Hematopoietic multipotent progenitor cell (in vitro differentiated cells): ENCODE measurements at places on chromosomes 1 and 21.
A peak's percentile ranks its signal among the peaks of the same experiment; 100 is the strongest.

DNA sequence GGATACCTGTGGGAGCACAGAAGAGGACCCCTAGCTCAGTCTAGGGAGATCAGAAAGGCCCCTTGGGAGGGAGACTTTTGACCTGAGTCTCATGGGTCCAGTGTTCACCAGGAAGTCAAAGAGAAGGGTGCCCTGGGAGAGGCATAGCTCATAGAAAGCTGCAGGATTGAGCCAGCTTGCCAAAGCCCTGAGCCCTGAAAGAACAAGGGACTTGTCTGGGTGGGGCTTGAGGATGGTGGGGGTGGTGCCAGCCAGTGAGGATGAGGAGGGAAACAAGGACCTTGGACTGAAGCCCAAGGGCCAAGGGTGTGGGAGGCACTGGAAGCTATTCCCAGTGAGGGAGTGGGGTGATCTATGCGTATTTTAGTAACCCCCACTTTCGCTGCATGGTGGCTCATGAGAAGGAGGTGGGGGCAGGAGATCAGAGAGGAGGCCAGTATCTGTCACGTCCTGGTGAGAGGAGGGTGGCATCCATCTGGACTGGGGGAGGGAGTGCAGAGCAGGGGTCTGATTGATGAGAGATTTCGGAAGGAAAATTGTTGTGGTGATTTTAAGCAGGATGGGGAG, 28.4 kb downstream of the DMBX1 start:
- DNase-seq, result no peak

- DNase-seq, result peak; percentile 36
Observed at GRCh38 chr1:156336242-156336641, 1.9 kb downstream of the CCT3 start.

- no peak for DNase-seq
Observed at GRCh38 chr1:243745356-243745755, 104.7 kb downstream of the AKT3 start.

DNA sequence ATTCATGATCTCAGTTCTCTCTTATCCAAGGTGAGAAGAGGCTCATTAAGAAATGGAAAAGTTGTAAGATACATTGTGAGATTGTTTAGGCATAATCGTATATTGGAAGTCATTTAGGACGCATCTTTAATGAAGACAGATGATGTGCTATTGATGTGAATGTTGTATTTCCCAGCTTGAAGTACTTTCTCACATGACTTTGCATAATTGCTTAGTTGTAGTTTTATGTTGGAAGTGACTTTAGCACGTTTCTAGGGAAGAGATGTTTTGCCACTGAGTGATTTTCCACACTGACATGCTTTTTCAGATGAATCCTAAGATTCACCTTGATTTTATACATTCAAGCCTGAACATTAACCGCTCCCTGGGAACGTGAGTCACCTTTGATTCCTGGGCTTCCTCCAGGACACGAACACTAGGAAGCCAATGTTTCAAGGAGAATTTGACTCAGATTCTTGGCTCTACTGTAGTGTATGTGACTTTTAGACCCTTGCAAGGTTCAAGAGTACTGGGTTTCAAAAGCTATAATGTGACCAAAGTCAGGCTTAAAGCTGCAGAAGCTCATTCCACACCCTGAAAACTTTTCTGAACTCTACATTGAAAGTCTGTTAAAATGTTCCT, 27.9 kb downstream of the ANGEL2 start:
- DNase-seq, result no peak

- DNase-seq, result no peak
Observed at GRCh38 chr21:33994373-33994772, 78.8 kb upstream of the ATP5PO start.

DNA sequence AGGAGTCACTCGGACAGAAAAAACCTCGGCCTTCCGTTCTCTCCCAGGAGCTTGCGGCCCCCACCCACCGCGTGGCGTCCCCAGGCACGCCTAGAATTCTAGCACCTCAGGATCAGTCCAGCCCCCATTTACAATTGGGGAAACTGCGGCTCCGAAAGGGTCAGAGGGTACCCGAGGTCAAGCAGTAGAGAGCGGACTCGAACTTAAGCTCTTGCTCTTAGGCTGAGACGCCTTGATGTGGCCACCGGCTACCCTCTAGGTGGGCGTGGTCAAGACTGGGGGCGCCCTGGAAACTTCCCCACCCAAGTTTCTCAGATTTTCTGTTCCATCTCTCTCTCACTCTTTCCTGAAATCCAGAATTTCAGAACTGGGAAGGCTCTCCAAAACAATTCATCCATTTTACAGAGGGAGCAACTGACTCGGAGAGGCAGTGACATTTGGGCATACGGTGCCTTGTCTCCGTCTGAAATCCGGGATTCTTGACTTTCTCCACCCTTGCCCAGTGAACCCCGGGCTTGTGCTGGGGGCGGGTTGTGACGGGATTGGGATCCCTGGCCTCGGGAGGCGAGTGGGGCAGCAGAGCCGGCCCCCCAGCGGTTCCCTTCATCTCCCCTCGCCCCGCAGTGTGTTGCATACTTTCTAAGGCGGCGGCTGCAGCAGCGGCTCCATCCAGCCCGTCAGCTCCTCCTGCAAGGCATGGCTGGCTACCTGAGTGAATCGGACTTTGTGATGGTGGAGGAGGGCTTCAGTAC, 777 bp downstream of the AZIN2 start:
- DNase-seq, result no peak

- peak; percentile 84 for DNase-seq
Observed at GRCh38 chr1:239386453-239387303, at the start of gene CHRM3. TSS of gene CHRM3 (plus strand) at chr1:239386568. CDS start at chr1:239907452, 520,884 bp downstream.

- no peak for DNase-seq
Observed at GRCh38 chr1:40622936-40623629, 42.4 kb downstream of the RIMS3 start.

DNA sequence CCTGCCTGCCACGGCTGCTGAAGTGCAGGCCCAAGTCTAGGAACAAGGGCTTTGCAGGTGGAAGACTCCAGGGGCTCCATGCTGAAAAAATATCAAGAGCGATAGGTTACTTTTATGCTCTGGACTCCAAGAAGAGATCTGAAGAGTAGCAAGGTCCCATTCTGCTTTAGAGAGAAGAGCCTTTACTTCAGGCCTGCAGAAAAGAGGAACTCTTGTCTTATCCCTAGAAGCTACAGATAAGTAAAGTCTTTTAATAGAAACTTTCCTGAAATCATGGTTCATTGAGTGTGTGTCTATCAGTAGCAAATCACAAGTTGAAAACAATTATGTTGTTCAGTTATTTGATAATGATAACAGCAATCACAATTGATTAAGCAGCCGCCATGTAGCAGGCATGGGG, 113.3 kb downstream of the TNR start:
- DNase-seq, result peak; percentile 2

DNA sequence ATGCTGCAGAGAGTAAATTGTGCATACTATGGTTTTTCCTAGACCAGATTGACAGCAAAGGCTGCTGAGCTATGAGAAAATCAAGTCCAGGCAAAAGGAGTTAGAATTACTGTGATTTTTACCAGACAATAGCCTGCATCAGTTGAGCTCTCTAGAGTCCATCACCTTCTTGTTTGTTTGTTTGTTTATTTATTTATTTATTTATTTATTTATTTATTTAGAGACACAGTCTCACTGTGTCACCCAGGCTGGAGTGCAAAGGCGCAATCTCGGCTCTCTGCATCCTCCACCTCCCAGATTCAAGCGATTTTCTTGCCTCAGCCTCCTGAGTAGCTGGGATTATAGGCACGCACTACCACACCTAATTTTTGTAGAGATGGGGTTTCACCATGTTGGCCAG, 24.2 kb upstream of the ABCB10 start:
- no peak for DNase-seq

GRCh38 chr1:88061492-88062177, 622.4 kb upstream of the PKN2 start:
- peak; percentile 51 for DNase-seq

DNA sequence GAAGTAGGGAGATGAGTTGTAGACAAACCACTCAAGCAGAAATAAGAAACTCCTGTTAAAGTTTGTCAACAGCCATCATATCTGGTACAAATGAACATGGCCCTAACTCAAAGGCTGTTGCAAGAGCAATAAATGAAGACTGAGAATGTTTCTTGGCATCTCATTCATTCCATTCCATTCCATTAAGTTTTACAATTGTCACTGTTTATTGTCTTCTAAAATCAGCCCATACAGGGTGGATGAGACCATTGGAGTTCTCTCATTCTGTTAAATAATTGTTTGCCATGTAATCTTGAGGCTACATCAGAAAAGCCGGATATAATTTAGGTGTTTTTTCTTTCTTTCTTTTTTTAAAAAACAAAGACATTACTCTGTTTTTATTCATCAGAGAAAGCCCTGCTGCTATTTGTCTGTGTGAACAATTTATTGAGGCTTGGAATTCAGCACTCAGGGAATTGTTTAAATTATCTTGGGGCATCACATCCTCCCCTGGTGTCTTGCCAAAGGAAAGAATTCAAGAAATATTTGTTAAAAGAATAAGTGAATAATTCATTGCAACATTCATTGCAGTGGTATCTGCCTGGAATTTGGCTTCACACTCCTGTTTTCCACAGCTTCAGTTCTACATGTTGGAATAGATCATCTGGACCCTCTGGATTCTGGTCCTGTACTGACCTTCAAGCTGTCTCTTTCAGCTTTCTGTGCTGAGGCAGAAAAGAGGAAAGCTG, 604.5 kb downstream of the PLPP3 start:
- DNase-seq, result no peak

- DNase-seq, result no peak
Observed at GRCh38 chr1:156549390-156549789, 23.0 kb downstream of the IQGAP3 start.

- DNase-seq, result peak; percentile 42
Observed at GRCh38 chr1:223831755-223832636, 13.8 kb downstream of the TP53BP2 start.

GRCh38 chr1:223849352-223850254, 3.9 kb upstream of the TP53BP2 start:
- no peak for DNase-seq

DNA sequence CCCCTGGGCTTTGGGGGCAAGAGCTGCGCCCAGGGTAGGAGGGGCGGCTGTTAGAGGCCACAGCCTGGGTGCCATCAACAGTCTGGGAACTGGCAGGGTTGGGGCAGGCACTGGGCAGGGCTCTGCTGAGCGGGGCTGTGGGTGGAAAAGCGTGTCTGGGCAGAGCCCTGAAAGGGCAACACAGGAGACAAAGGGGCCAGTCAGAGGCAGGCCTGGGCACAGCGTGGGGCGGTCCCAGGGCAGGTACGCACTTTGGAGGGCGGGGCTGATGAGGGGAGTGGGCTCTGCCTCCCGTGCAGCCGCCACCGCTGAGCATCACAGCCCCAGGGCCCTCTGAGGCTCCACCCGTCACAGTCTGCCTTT, 13.9 kb downstream of the CELSR2 start:
- no peak for DNase-seq

DNA sequence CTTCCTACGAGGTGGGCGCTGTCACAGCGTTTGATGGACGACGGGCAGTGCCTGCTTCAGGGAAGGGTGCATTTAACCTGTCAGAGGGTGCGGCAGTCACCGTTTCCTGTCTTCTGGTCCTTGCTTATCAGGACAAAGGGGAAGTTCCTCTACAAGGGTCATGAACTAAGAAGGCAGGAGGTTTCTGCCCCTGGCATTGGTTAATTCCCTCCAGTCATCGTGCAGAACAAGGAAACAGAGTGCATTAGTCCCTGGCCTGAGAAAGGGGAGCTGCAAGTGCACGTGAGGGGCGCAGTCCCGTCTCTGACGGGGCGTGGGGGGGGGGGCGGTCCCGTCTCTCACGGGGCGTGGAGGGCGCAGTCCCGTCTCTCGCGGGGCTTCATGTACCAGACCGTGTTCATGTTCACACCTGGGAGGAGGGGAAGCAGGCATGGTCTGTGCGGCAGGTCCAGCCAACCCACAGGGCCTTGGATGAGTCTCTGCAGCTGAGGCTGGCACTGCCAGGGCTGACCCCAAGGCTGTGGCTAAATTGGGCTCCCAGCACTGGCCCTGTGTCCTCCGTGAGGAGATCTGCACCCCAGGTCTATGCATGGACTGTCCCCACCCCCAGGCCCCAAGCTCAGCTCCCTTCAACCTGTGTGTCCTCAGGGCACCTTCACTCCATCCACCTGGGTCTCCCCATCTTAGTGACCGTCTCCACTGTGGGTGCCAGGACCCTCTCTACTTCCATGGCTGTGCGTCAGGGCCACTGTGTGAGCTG, 89.2 kb upstream of the COL6A1 start:
- DNase-seq, result peak; percentile 66

DNA sequence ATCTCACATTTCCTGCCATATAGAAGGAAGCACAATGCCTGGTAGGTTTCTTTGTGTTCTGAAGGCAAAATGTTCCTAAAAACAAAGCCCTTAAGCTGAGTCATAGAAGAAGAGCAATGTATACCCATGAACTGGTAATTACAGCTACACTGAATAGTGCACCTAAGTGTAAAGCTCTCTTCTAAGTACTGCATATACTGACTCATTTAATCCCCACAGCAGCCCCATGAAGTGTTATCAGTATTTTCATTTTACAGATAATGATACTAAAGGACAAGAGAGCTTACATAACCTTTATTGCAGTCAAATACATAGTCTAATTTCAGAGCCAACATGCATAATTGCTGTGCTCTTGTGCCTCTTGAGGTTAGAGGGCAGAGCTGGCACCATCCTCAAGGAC, 239.9 kb downstream of the DPYD start:
- no peak for DNase-seq

DNA sequence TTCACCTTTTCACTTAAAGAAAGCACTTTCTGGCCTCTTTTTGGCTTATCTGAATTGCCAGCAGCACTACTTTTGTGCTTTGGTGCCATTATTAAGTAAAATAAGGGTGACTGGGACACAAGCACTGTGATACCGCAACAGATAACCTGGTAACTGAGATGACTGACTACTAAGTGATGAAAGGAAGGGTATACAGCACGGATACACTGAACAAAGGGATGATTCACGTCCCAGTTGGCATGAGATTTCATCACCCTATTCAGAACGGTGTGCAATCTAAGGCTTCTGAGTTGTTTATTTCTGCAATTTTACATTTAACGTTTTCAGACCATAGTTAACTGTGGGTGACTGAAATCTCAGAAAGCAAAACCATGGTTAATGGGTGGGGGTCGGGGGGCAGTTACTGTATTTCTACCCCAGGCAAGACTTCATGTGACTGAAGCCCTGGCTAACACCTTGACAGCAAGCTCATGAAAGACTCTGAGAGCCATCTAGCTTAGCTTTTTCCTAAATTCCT, 102.8 kb downstream of the CLIC6 start:
- no peak for DNase-seq

DNA sequence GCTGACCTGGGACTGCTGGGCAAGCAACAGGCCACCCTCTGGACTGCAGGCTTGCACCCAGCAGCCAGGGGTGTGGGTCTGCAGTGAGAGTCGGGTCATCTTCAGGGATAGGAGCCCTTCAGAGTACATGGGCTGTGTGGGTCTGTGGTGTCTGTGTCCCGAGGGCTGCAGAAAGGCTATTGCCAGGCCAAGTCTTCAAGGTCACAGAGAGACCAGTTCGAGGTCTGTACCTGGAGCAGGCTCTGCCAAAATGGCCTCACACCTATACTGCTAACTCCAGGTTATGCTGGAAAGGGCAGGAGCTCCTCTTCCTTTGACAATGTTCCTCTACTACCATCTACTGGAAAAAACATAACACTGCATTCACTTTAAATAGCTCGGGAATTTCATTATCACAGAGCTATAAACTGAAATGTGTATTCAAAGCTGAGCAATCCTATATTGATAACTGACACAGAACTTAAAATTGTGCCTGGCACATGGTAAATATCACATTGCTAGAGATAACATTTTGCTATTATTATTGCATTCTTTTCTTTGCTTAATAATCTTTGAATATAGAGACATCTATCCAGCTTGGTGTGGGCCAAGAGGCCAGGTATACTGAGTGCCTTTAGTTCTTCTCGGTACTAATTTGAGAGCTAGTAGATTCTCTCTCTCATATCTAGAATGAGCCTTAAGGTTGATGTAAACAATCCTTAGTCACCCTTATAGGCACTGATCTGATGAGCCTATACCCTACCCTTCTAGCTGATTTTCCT, 6.9 kb upstream of the DNAH14 start:
- DNase-seq, result peak; percentile 22

GRCh38 chr1:26820784-26821269, 5.7 kb upstream of the ZDHHC18 start:
- DNase-seq, result peak; percentile 83
